ENCODE measurements at places on chromosomes 1 and 21.

GRCh38 chr1:211335522-211336157 lies 9.0 kb downstream of the TRAF5 start:
- DNase-seq = no peak

DNA sequence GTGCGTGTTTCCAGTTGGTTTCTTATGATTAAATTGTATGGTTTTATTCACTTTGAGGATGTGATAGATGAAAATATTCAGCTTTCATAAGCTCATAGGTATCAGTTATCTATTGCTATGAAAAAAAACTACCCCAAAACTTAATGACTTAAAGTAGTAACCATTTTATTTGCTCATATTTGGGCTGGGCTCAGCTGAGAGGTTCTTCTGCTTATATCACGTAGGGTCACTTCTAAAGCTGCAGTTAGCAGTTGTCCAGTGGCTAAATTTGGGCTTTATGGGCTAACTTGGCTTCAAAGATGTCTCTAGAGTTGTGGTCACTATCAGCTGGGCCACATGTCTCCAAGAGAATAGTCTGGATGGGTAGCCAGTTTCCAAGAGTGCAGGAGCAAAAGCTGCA lies 206.4 kb upstream of the LYPLAL1 start:
- DNase-seq = no peak

- no peak for DNase-seq
Measured at GRCh38 chr1:34847094-34847493, 12.5 kb downstream of the SMIM12 start.

GRCh38 chr1:39406533-39407450 lies 84.6 kb upstream of the BMP8A start:
- DNase-seq = no peak

DNA sequence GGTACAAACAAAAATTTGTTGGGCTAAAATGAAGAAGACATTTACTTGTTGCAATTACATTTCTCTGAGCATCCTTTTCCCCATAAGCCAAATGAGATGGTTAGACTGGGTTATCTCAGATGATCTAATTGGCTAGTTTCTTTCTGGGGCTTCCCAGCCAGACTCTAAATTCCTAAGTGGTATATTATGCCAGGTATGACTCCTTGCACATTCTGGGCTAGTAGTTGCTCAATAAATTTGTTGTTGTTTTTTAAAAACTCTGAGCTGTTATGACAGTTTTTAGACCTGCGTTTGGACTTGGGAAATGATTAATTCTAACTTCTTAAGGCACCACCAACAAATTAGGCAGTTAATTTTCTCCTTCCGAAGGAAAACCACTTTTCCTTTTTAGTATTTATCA lies 66.1 kb downstream of the UCK2 start:
- no peak for DNase-seq

Measured in activated T-cell treated with anti-CD3 and anti-CD28 coated beads, Interleukin-2, amount 50 U/mL, for 72 hours (primary cell).